Activated CD4-positive, alpha-beta T cell treated with anti-CD3 and anti-CD28 coated beads, Interleukin-2, amount 10 ng/mL, durations not matched to agents 24 days and 14 days (primary cell): ENCODE measurements at places on chromosomes 4 and X. TPM values are rescaled to one million over a fixed set of nuclear protein-coding genes. Genes with fewer than 3 reads are reported as not detected.

- no peaks in the 10 kb centered on the region for H3K27me3 ChIP-seq
- no peaks in the 10 kb centered on the region for H3K36me3 ChIP-seq
- no peak overlapping the region for H3K4me3 ChIP-seq
Measured at GRCh38 chrX:119816300-119816699, 24.9 kb upstream of the RPL39 start.

DNA sequence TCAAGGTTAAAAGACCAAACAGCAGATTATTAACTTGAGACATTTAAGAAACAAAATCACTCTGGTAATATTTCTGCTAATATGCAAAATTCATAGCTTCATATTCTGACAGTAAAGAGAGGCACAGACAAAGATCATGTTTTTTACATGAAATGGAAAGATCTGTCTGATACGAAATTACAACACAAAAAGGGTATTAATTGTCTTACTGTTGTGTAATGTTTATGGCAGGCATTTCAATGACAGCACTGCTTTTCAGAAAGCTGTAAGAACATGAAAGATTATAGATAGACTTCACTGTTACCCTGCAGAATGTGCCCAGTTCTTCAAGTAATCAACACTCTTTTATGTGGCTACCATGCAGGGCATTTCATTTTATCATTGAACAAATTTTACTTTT lies 15.4 kb downstream of the DCHS2 start:
- H3K36me3 ChIP-seq: no peaks in the 10 kb centered on the region
- H3K4me3 ChIP-seq: no peak overlapping the region
- peaks cover 11% of the 10 kb centered on the region for H3K27me3 ChIP-seq
- H3K4me1 ChIP-seq: no peaks in the 10 kb centered on the region
- no peak overlapping the region for H3K27ac ChIP-seq

- no peak overlapping the region for H3K27ac ChIP-seq
- H3K4me3 ChIP-seq: no peak overlapping the region
- H3K4me1 ChIP-seq: no peaks in the 10 kb centered on the region
- no peaks in the 10 kb centered on the region for H3K36me3 ChIP-seq
- DNase-seq: no peak
Measured at GRCh38 chrX:141917801-141918200, 14.1 kb downstream of the MAGEC1 start.

DNA sequence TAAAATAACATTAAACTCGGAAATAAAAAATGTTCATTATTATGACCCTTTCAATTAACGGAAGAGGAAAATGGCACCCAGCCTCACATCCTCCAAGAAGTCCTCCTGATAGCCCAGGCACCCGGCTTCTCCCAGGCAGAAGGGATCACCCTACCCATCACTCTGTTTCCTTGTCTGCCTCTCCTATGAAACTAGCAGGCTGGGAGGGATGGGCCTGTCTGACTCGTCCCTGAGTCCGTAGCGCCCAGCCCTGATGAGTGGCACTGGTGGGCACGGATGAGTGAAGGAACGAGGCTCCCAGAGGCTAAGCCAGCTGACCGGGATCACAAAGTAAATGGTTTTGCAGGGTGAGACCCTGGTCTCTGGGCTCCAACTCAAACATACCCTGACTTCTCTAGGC lies 28.6 kb upstream of the KIAA0232 start:
- H3K27ac ChIP-seq: no peak overlapping the region
- H3K4me1 ChIP-seq: peaks cover 5% of the 10 kb centered on the region
- no peaks in the 10 kb centered on the region for H3K36me3 ChIP-seq
- no peaks in the 10 kb centered on the region for H3K27me3 ChIP-seq
- DNase-seq: no peak

DNA sequence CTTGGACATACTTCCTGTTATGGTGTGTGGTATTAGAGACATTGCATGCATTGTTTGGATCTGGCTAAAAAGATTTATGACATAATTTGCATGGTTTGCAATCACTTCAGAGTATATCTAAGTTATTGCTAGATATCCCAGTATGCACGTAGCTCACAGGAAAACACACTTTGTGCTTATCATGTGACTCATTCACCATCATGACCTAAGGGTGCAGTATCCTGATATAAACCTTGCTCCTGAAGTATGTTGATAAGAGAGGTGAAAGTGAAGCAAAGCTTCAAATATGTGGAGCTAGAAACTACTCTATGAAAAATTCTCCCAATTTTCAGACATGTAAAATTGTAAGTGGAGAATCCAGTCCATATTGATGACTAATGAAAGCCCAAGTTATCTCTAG lies 46.9 kb upstream of the GRXCR1 start:
- H3K36me3 ChIP-seq: no peaks in the 10 kb centered on the region
- no peaks in the 10 kb centered on the region for H3K4me1 ChIP-seq
- H3K27me3 ChIP-seq: peaks cover 2% of the 10 kb centered on the region
- no peak overlapping the region for H3K27ac ChIP-seq
- H3K4me3 ChIP-seq: no peak overlapping the region

GRCh38 chrX:110003167-110004156 lies 548 bp downstream of the TMEM164 start:
- H3K4me1 ChIP-seq: peaks cover 26% of the 10 kb centered on the region
- H3K27ac ChIP-seq: peak overlapping the region; percentile 90
- H3K4me3 ChIP-seq: peak overlapping the region; percentile 88
- no peaks in the 10 kb centered on the region for H3K27me3 ChIP-seq
- peak; percentile 61 for DNase-seq

ETDB gene
- total RNA-seq: not detected in 2 replicates

MAOA gene
- 1.8 and 2.0 TPM in 2 replicates for total RNA-seq
